Stimulated activated CD4-positive, alpha-beta T cell treated with anti-CD3 and anti-CD28 coated beads, TNF-alpha, amount 100 ng/mL, for 24 hours (primary cell): ENCODE measurements at places on chromosomes 6 and 20.

DNA sequence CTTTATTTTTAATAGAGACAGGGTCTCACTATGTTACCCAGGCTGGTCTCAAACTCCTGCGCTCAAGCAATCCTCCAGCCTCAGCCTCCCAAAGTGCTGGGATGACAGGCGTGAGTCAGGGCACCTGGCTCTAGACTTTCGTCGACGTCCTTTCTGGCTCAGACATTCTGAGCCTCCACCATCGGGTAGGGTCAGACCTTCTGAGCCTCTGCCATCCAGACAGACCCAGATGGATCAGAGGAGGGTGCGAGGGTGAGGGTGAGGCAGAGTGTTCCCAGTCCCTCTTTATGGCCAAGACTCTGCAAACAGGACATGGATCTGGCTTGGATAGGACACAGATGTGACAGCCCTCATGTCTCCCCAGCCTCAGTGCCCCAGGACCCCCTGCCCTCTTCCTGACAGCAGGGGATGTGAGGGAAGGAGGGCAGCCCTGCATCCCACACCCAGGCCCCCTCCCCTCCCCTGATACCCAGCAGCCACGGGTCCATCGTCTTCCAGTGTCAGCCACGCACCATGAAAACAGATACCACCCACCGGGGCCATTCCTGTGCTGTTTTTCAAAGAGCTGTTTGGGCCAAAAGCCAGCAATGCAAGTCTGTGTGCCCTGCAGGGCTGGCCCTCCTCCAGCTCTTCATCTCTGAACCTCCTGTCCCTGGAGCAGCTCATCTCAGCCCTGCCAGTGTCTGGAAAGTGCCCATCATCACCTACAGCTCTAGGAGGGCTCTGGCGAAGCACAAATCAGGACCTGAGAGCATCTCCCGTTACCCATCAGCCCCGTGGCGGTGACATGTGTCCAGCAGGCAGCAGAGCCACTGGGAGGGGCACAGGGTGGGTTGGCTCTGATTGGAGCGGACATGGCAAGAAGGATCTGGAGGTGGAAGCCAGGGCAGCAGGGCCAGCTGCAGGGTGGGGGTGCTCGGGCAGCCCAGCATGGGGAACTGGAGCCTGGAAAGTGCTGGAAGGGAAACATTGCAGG lies 208.4 kb downstream of the PREX1 start:
- no peak for DNase-seq

DNA sequence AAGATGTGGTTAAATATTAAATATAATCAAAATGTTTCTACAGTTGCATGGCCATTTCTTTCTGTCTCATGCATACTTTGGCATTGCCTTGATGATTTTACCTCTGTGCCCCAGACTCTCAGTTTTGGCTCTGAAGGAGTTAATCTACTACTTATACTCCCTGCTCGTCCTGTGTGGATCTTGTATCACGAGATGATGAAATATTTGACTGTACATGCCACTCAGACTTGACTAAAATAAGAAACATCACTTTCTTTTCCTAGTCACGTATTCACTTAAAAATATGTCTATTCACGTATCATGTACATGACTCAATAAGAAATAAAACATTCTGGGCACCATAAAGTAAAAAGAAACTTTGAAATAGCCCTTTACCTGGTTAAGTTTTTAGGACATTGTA lies 397.7 kb downstream of the RFPL4B start:
- no peak for DNase-seq

GRCh38 chr20:19940988-19941460 lies 76.1 kb upstream of the NAA20 start:
- DNase-seq = no peak

DNA sequence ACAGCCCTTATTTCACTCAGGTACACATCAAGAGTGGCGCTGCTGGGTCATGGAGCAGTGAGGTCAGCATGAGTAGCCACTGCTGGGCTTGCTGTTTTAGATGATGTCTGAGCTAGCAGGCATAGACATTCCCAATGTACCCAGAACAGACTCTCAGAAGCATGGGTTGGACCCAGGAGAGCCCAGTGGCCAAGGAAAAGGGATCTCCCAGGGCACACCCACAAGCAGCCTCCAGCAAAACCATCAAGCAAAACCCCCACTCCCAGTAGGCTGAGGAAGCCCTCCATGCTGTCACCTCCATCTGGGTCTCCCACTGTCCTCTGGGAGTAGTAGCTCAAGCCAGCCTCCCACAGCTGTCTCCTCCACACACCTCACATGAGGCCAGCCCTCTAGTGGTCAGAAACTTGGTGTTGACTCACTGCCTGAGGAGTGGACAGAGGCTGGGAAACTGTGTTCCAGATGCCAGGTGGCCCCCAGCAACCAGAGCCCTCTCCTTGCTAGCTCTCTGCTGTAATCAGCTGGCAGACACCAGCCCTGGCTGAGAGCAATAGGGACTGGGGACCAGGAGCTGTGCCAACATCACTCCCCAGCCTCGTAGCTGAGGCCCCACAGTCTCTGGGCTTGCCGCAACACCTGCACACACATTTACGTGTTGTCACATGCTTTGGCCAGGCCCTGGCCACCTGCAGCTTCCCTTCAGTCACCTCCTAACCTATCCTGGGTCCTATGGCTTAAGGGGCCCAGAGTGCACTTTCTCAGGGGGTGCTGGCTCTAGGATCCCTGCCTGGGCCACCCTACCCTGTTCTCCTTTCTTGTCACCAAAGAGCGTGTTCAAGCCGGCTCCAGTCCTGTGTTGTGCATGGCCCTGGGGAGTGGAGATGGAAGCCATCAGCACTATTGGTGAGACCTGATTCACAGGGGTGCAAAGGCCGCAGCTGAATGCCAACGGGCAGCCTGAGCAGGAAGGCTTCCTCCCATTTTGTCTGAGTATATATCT lies 1.9 kb upstream of the AP5S1 start:
- DNase-seq = no peak

GRCh38 chr6:33407132-33407718 lies 3.6 kb upstream of the PHF1 start:
- DNase-seq = no peak

GRCh38 chr20:19945732-19946670 lies 71.2 kb upstream of the NAA20 start:
- no peak for DNase-seq
